ENCODE measurements at places on chromosomes 4 and X. TPM values are rescaled to one million over a fixed set of nuclear protein-coding genes. Genes with fewer than 3 reads are reported as not detected.

GRCh38 chrX:129638917-129639316 lies 15.8 kb downstream of the APLN start:
- no peak for DNase-seq

- DNase-seq, result peak; percentile 22
Measured at GRCh38 chr4:118352843-118353533, at the start of gene PRSS12. PRSS12 (minus strand) TSS chr4:118353003; CDS start chr4:118352720, 283 bp downstream.

DNA sequence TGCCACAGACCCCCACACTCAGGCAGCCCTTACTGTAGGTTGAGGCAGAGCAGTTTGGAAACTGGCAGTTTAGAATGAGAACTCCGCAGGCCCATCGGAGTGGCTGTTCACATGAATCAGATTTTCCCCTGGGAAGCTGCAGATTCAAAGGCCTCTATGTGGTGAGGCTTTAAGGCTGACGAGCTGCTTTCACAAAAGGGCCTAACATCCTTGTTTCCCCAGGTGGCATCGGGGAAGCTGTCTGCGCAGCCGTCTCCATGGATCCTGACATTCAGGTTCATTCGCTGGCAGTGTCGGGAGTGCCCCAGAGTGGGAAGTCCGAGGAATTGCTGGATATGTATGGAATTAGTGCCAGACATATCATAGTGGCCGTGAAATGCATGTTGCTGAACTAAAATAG lies 33.7 kb downstream of the TKTL1 start:
- DNase-seq, result no peak

The GABRG1 gene
- polyA plus RNA-seq, result not detected

DNA sequence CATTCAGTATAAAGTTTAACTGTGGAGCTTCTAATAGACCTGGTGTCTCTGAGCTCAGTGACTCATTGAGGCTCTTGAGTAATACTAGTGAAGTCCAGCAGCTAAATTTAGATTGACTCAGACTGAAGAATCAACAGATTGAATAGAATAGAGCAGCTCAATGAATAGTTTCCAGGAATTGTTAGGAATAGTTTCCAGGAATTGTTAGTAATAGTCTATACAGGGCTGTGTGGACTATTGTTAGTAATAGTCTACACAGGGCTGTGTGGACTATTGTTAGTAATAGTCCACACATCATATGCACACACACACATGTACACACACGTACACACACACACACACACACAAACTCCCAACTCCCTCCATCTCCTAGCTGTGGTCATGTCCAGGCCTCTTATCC lies 3.0 kb downstream of the GIMD1 start:
- DNase-seq, result no peak

GRCh38 chr4:36997727-36998126 lies 246.8 kb upstream of the NWD2 start:
- DNase-seq, result no peak

DNA sequence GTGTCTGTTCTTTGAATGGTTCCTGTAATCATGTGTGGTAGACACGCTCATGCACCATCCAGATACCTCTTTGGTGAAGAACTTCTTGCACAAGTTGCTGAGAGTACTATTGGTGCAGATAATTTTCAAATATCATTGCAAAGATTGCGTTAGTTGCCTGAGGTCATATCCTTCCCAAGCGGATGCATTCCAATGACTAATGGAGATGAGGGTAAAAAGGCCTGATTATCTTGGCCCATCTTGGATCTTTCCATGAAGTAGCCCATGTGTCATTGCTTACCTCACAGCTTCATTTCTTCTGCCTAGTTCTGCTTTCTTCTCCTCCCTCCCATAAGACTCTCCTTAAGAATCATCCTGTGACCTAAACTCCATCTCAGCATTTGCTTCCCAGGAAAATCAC lies 384.9 kb upstream of the CNKSR2 start:
- DNase-seq, result no peak

DNA sequence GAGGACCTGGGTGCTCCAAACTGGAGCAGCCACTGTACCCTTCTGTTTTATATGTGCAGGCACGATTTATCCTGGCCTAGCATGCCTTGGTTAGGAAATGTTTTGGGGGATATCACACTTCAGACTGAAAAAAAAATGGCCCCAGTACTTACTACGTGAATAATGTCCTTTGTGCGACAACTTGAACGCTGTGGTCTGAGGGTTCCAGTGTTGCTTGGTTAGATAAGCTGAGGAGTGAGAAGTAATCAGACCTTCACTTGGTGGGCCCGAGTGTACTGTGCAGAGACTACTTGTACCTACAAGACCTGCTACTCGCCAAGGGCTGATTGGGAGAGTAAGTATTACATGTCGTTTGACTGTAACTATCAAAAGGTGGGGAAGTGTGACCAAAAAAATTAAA lies 678 bp downstream of the DNAAF6 start:
- DNase-seq, result no peak

GRCh38 chr4:147830987-147831386 lies 99.1 kb downstream of the ARHGAP10 start:
- no peak for DNase-seq

The AR gene
- not detected for polyA plus RNA-seq

DNA sequence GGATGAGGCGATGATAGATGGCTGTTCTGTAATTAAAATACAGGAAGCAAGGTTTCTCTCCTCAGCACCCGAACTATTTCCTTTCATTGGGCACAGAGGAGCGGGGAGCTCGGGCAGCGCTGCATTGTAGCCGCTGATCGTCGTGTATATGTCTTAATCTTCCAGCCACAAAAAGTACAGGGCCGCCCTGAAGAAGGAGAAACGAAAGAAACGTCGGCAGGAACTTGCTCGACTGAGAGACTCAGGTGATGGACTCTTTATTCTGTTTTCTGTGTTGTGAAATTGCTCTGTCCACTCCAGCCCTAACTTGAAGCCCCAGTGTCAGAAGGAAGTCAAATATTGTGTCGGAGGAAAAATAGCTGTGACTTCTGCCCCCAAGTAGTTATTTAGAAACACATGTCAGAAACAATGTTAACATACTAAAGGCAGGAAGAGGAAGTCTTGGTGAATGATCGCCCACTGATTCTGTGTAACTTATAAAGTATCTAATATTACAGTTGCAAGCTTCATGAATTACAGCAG lies 546 bp downstream of the ZRSR2 start:
- no peak for DNase-seq

- peak; percentile 20 for DNase-seq
Measured at GRCh38 chrX:16786791-16787735, 797 bp downstream of the TXLNG start.

DNA sequence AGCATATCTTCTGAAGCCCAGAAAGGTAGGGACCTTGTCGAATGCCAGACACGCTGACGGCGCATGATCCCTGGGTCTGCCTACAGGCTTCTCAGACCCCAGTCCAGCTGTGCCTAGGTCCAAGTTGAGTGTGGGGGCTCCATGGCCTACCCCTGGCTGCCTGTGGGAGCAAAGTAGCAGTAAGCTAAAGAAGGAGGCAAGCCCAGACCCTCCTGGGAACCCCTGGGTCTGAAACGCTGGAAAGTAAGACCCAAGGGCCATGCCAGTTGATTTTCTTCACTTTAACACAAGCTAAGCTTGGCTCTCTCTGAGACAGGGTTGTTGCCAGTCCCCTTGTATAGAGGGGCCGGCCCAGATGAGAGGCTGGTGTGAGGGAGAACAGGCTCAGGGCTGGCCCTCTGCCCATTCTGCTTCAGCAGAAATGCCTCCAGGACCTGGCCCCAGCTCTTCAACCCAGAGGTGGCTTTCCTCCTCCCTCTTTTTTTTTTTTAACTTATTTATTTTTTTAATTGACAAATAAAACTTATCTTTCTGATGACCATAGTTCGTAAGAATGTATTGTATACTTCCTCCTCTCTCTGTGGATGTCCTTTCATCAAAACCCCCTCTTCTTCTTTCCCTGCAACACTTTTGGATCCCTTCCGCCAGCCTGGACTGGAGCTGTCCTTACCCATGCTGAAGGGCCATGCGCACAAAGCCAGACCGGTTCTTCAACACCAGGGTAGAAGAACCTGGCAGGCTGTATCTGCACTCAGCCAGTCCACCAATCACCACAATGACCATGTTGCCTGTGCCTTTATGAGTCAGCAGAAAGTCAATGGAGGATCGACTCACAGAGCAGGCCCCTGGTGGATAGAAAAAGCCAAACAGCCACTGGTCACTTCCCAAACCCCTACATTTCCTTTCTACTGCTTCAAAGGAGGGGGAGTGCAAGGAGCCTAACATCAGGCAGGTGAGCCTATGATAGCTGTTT lies 7.1 kb downstream of the AWAT2 start:
- no peak for DNase-seq

The AGTR2 gene
- polyA plus RNA-seq, result not detected

- DNase-seq, result no peak
Measured at GRCh38 chrX:16957751-16958150, 11.3 kb downstream of the REPS2 start.

DNA sequence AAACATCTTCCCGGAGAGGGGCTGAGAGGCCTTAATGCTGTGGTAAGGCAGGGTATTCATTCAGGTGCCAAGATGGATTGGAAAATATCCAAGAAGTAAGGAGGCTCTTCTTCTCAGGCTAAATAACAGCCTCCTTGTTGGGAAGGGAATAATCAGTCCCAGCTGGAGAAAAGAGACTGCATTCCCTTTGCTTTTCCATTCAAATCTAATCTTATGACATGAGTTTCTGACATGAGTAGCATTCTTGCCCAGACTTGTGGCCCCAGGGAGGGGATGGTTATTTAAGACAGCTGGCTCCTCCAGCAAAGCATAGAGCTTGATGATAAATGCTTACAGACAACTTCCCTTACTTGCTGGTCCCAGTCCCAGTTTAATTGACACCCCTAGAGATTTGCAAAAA lies 98.3 kb downstream of the DCLK2 start:
- DNase-seq, result no peak

The ADH1C gene
- not detected for polyA plus RNA-seq

DNA sequence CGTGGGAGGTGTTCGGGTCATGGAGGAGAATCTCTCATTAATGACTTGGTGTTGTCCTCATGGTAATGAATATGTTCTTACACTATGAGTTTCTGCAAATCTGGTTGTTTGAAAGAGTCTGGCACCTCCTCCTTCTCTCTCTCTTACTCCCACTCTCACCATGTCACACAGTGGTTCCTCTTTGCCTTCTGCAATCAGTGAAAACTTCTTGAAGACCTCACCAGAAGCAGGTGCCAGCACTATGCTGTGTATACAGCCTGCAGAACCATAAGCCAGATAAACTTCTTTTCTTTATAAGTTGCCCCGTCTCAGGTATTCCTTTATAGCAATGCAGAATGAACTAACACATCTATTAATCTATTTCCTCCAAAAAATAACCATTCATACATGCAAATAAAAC lies 275.0 kb downstream of the ANTXR2 start:
- no peak for DNase-seq

- no peak for DNase-seq
Measured at GRCh38 chr4:113447061-113447460, 314.5 kb downstream of the CAMK2D start.
